Cerebellum (tissue), 4 donors: ENCODE measurements at places on chromosomes 7 and 10. TPM values are rescaled to one million over a fixed set of nuclear protein-coding genes. Genes with fewer than 3 reads are reported as not detected.
A peak's percentile ranks its signal among the peaks of the same experiment; 100 is the strongest.

Gene EN2
- 11.9 TPM for total RNA-seq

Gene TDRD1
- total RNA-seq: 0.45 TPM

Gene NCAPG2
- total RNA-seq: 21.2 TPM

Gene SPAM1
- total RNA-seq: not detected

Gene FAM25G
- not detected for total RNA-seq

Gene UPK3BL2
- 8.0 TPM for total RNA-seq

Gene ELAPOR2
- total RNA-seq: 41.9 TPM

Gene NPC1L1
- not detected for total RNA-seq

Gene ANLN
- total RNA-seq: 9.8 TPM

GRCh38 chr10:97442277-97442676 is 3.5 kb downstream of the EXOSC1 start:
- no peak for DNase-seq

DNA sequence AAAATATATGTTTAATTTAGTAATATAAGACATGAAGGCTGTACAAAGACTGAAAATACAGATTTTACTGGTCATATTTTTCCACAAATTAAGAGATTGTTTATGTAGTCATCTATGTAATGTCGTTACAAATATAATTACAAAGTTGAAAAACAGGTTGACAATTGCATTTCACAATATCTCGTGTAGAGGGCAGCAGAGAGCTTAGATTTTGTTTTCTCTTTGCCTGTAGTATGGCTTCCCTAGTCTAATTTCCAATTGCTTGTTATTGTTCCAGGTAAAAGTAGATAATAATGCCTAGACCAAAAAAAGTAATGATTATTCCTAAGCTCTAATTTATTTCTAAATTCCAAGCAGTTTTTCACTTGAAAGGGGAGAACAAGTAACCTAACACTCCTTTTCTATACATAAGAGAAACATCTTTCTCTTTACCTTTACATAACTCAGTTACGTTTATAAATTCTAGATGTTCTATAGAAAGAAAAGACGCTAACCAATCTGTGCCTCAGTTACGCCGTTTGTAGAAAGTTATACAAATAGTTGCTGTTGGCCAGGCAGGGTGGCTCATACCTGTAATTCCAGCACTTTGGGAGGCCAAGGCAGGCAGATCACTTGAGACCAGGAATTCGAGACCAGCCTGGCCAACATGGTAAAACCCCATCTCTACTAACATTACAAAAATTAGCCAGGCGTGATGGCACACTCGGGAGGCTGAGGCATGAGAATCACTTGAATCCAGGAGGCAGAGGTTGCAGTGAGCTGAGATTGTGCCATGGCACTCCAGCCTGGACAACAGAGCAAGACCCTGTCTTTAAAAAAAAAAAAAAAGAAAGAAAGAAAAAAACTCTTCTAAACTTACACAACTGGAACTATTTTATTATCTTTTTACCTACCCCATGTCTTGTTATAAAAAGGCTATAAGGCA is 30.0 kb downstream of the NET1 start:
- peak; percentile 49 for DNase-seq

GRCh38 chr7:11638011-11638774 is 193.8 kb downstream of the THSD7A start:
- no peak for DNase-seq

DNA sequence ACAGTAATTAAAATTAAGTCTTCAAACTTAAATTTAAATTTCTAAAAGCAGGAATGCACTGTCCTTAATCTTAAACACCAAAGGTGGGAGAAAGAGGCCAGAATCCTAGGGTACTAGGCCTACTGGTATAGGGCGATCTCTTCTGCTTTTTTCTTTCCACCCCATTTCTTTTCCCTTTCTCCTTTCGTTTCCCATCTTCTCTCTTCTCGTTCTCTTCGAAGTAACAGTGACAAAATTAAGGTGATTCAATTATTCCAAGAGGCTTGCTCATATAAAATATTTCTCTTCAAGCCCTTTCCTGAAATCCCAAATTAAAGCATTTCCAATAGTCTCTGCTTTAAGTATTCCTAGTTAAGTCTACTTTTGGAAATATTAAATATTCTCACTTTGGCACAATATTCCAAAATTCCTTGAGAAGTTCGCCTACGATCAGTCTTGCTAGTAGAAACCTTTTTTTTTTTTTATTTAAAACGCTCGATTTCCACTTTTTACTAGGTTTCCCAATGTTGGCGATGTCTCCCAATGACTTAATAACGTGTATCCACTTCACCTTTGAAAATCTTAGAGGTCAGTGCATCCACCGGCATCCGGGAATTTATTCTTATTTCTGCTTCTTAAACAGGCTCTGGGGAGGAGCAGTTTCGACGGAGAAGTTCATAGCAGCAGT is 765 bp upstream of the LCOR start:
- DNase-seq: no peak

DNA sequence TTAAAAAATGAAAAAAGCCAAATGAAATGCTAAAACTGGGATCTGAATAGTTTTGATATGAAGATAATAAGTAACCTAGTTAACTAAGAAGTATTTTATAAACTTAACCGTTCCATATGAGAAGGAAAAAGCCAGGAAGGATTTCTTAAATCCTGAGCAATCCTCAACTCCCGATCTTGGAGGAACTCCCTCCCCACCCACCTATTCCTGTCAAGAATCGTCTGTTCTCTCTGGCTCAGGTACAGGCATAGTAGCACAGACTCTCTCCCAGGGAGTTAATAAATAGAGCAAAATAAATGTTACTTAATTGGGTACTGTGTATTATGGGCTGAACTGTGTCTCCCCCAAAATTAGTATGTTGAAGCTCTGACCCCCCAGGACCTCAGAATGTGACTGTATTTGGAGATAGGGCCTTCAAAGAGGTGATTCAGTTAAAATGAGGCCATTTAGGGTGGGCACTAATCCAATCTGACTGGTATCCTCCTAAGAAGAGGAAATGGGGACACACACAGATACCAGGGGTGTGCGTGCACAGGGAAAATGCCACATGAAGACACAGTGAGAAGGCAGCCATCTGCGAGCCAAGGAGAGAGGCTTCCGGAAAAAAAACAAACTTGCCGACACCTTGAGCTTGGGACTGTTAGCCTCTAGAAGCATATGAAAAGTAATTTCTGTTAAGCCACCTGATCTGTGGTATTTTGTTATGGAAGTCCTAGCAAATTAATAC is 28.7 kb downstream of the PUS7 start:
- peak; percentile 68 for DNase-seq

GRCh38 chr10:7945469-7946187 is 108.9 kb upstream of the GATA3 start:
- DNase-seq: no peak

GRCh38 chr7:103344453-103345149 is at the start of gene DNAJC2:
Gene DNAJC2 (minus strand): TSS chr7:103344767. CDS start chr7:103344622, 145 bp downstream.
- DNase-seq: peak; percentile 89

DNA sequence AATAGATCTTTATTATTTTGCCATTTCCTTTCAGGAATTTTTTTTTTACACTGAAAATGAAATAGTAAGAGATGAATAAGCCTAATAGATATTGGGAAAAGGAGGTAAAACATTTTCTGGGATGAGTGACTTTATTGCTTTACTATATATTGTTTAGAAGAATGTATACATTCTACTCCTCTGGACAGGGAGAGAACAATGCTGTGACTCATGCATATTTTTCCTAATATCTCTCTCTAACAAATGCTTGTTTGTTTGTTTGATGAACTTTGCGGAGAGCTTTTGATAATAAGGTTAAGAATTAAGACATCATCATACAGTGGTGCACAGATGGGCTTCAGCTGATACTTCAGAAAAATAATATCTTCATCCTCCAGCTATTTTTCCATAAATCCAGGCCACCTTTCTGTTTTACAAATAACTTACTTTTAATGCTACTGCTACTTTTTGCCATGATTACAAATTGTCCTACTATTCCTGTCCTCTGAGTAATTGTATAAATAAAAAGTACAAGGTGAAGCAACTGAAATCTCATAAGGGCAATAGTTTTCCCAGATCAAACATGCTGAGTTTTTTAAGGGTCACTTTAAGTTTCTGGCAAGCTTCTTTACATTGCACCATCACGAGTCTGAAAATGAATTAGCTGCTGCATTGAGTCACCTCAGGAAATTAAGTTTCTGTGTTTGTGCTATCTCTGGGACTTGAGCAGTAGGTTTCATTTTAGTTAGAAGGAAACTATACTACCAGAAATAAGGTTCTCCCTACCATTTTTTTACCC is 207.3 kb upstream of the POT1 start:
- no peak for DNase-seq

DNA sequence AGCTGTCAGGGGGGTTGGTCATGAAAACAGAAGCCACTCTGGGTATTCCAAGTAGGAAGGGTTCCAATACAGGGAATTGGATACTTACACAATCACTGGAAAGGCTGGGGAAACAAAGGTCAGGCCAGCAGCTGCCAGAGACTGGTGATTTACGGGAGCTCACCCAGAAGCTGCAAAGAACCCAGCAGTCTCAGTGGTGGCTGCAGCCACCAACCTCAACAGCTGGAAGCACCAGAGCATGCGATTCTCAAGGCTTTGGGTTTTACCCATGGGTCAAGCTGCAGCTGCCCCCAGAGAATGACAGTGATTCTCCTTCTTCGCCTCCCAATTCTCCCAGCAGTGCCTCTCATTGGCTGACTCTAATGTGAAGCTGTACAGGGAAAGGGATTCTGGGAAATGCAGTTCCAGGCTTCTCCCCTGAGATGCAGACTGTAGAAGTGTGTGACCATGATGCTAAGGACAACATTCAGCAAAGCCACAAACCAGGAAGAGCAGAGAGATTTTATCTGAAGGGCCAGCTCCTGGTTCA is 107.2 kb upstream of the TCF7L2 start:
- DNase-seq: no peak

DNA sequence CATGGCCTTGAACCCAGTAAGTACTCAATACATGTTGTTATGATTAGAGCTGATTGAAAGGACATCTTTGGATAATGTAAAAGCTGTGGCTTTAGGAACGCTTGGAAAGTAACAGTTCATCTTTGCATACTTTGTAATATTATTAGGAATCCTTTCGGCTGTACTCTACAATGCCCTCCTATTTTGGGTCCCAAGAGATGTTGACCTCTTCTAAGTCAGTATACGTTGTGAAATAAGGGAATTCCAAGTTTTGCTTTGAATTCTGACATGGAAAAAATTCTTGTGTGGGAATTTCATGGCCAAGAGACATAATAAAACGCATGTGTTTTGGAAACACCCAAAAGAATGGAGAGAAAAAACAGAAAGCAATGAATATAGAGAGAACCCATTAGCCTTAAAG is 7.7 kb downstream of the AGR3 start:
- DNase-seq: no peak

DNA sequence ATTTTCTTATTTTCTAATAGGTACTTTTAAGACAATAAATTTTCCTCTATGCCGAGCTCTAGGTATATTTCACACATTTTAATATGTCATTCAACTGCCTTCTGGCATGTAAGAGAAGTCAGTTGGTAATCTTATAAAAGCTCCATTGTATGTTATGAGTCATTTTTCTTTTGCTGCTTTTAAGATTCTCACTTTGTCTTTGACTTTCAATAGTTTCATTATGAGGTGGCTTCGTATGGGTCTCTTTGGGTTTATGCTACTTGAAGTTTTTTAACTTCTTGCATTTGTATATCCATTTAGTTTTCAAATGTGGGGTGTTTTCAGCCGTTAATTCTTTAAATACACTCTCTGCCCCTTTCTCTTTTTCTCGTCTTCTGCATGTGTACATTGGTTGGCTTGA is 80.5 kb downstream of the ABCA13 start:
- DNase-seq: no peak

GRCh38 chr10:11856678-11857077 is 33.5 kb downstream of the PROSER2 start:
- no peak for DNase-seq

DNA sequence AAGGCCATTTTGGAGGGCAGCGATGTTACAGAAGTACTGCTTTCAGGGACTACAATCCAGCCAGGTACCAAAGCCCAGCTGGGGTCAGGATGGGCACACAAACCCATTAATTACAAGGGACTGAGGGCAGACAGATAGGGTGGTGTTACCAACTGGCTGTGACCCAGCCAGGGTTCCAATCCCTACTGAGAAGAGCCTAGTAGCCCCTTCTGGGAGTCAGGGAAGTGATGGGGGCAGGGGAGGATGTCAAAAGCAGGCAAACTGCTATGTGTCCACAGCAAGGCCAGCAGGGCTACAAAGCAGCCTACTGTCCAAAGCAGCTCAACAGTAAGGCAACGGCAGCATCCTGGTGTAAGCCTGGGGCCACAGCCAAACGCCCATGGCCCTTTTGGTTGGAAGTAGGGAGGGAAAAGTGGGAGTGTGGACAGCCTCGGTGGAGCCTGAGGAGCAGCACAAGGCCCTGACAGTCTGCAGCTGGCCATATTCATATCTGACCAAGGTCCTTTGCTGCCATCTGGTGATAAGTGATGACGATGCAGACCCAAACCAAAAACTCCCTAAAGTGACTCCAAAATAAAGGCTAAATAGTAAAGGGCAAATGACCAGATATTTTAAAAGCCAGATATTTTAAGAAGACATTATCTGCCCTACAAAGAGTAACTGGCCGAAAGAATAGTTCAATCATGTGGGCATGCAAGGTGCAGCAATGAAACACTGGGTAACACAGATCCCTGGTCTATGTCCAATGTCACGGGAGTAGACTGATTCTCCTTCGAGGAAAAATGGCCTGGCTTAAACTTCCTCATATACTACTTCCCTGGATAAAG is 56.9 kb downstream of the XPNPEP1 start:
- no peak for DNase-seq

- DNase-seq: no peak
Measured at GRCh38 chr10:3622845-3623621, 162.0 kb downstream of the KLF6 start.

DNA sequence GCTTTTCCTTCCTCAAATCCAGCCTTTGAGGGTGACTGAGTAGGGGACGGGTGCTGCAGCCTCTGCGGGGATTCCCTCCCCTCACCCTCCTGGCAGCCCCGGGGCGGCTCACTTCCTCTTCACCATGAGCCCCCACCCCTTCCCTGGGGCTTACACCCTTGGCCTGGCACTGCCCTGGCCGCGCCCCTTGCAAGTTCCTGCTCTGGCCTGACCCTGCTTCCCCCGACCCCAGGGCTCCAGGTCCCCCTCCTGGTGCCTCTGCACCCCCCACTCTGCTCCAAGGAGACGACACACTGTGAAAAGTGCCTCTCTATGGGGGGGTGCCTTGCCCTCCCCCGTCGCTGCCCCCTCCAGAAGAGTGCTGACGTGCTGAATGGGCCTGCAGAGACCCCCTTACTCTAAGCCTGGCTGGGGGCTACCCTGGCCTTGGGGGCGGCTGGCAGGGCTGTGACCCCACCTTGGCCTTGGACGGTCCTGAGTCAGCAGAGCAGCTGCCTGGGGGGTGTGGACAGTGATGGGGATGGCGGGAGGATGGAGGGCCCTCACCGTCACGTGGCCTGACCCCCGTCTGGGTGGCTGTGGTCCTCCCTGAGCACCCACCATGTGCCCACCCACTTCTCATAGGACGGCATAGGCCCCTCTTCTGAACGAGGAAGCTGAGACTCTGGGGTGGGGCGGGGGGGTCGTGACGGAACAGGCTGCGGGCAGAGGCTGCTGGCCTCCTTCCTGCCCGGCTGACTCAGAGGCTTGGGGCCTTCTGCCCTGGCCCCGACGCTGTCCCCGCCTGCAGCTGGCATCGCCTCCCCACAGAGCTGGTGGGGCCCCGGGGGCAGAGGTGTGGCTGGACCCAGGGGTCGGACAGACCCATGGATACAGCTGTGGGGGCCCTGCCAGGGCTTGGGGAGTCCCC is 9.8 kb downstream of the LFNG start:
- DNase-seq: no peak

- DNase-seq: no peak
Measured at GRCh38 chr7:55134359-55134725, 115.5 kb downstream of the EGFR start.
